ENCODE measurements at places on chromosomes 3 and 15. TPM values are rescaled to one million over a fixed set of nuclear protein-coding genes. Genes with fewer than 3 reads are reported as not detected.

SLC49A4 gene
- 1.9 TPM for total RNA-seq

GOLGA8T gene
- total RNA-seq, result not detected

ZNF660 gene
- 0.32 TPM for total RNA-seq

TRAT1 gene
- 23.5 TPM for total RNA-seq

GP5 gene
- 0.08 TPM for total RNA-seq

GOLGA6L7 gene
- not detected for total RNA-seq
